ENCODE measurements at places on chromosomes 16 and 17.

GRCh38 chr17:64418506-64419339, 28.1 kb upstream of the PECAM1 start:
- no peak for DNase-seq

DNA sequence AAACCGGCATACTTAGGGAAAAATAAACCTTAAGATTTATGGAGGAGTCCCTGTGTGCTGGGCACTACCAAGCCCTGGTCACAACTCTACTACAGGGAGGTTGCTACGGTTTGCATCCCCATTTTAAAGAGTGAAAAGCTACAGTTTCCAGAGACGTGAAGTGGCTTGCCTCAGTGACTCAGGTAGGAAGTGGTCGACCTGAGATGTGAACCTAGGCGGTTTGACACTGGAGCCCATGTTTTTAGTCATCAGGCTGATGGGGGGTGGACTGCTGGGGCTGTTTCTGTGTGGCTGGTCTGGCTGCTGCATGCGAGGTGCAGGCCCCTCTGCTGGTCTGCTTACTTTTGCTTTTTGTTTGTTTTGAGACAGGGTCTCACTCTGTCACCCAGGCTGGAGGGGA, 6.6 kb downstream of the COX6A2 start:
- no peak for DNase-seq

- DNase-seq: no peak
These were observed 17.7 kb downstream of the ITGAL start for GRCh38 chr16:30490210-30490609.

DNA sequence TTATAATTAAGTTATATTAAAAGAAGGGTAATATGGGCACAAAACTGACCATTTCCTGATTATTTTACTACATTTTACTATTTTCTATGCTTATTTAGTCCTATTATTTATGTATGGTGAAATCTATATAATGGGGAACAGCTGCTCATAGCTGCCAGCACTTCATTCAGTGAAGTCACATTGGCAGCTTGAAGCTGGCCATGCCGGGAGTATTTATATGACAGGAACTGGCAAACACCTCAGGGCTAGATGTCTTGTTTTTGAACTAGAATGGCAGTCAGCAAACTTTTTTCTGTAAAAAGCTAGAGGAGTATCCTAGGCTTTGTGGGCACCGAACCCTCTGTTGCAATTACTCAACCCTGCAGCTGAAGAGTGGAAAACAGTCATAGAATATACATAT, 104.1 kb downstream of the CDH13 start:
- no peak for DNase-seq

DNA sequence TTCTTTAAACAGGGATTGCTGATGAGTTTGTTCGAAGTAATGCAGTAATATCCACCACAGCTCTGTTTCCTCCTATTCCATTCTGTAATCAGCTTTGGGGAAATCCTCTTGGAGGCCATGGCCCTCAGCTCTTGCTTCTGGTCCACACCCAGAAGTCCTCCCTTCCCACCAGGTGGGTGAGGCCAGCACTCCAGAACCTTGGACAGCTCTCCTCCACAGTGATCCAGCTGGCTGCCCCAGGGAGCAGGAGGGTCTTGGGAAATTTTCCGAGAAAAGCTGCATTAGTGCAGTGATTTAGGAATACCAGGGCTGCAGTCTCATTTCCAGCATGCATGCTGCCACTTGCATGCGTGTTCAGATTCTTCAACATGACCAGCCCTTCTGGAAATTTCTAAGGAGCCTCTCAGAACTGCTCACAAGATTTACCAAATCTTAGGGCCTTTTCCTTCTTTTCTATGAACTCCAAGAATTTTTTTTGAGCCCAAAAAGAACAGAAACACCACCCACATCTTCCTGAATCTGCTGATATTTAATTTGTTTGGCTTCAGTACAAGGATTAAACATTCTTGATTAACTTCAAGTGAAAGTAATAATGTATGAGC, 4.2 kb downstream of the SMPD3 start:
- DNase-seq: no peak

DNA sequence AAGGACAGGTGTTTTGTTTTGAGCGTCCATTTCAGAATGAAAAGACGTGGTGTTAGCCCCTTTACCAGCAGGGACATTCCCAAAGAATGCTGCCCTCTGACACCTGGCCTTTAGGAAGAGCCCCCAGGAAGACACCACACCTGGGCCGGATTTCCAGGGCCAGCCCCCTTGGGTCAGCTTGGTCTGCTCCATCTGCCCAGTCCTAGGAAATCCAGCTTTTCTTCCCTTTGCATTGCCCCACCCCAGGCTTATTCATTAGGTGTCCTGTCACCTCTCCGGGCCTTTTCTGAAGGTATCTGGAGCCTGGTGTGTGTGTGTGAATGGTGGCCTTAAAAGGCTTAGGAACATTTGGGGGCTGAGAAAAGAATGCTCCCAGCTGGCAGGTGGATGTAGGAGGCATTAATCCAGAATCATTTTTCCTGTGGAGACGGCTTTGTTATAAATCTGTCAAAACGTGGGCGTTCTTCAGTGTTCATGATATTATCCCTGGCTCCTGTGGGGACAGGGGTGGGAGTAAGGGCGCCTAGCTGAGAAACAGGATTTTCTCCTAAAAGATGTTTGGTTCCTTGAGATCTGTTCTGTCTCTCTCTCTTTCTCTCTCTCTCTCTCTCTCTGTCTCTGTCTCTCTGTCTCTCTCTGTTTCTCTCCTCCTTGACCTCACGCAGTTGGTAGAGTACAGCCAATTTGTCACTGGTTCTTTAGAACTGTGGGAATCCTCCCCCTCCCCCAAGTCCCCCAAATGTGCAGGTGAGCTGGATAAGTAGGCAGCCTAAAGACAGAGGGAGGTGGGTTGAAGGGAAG, 84.0 kb downstream of the NTN1 start:
- DNase-seq: no peak

DNA sequence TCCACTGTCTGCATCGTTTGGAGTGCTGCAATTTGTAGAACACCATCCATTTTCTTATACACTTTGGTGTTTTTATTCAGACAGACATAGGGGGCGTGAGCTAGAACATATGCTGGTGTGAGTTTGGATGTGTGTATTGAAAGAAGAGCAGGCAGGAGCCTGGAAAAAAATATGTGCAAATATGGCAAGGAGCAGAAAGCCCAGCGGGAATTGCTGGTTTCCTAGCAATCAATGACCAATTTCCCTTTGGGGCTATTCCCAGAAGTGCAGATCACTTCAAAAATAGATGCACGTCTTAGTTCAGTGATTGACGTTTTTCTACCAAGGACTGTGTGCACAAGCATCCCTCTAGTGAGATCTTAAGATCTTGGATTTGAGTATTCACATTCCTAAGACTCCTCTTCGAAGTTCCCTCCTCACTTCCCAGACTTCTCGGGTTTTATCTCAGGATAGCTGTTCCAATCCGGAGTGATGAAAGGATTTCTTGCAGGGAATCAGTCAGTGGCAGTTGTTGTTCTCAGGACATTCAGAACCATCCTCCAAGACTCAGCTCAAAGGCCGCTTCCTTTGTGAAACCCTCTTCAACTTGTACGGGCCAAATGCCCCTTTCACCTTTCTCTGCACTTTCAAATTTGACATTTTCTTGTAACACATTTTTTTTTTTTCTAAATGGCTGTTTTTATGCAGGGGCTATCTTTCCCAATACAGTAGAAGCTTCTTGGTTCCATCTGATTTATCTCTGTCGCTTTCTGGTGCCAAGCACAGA, 268.7 kb upstream of the ASIC2 start:
- no peak for DNase-seq

DNA sequence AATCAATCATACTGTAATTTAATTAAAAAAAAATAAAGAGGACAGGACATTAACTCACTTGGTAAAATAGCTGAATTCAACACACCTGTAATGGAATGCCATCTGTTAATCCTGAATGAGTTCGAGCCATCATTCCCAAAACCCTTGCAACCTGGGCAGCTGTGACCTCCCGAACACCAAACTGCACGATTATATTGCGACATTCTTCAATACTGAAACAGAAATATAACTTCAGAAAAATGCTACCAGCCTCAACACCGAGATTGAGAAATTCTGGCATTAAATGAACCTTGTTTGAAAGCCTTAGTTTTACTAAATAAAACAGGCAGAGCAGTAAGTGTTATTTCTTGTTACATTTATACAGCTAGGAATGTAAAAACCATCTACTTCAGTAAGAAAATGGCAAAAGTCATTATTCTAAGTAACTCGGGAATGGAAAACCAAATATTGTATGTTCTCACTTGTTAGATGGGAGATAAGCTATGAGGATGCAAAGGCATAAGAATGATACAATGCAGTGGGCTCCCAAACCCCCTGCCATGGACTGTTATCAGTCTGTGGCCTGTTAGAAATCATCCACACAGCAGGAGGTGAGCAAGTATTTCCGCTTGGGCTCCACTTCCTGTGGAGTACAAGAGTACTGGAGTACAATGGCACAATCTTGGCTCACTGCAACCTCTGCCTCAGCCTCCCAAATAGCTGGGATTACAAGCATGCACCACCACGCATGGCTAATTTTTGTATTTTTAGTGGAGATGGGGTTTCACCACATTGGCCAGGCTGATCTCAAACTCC, 46.5 kb downstream of the CNOT1 start:
- DNase-seq: no peak

- no peak for DNase-seq
These were observed 169.4 kb downstream of the ABCA8 start for GRCh38 chr17:68785565-68786486.

Data from GM12891 (cell line).